ENCODE measurements at places on chromosomes 4 and X.

DNA sequence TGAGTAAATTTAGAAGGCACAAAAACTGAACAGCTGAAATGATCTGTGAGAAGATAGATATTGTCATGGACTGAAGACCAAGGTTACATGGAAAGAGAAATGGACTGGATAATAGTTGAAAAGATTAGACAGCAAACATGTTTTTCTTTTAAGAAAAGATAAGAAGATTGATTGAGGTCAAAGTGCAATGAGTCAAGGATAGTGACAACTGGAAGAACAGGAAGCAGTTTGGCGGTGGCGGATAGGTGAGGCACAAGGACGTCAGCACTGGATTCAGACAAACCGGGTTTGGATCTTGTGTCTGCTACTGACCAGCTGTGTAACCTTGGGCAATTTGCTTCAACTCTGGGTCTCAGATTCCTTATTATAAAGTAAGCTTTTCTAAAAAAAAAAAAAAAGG lies 2.0 kb upstream of the HPGD start:
- no peak for DNase-seq

- DNase-seq = no peak
These were observed 117.6 kb downstream of the FGF16 start for GRCh38 chrX:77564823-77565222.

DNA sequence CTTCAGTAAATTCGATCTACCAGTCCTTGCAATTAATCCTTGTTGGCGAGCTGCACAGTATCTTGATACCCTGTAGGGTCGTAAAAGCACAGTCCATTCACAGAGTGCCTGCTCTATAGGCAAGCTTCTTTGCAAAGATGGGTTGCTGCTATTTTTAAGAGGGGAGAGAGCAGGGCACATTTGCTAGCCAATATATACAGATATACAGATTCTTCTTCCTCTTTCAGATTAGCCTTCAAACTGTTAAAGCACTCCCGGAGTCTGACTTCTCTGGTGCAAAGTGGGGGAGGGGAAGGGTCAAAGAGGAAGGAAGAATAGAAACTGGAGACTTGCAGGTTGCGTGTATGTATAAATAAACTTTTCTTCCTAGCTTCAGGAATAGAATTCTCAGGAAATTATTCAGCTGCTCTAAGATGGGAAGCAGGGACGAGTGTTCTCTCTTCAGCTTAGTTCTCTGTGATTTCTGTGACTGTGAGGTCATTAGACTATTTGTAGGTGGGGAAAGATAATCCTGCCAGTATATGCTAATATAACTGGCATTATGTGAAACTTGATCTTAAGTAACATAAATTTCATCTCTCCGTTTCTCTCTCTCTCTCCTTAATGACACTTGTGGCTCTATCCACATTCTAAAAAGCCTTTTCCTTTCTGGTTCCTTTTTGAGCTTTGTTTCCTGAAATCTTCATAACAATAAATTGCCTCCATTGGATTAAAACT lies at the start of gene CYSLTR1:
TSS of gene CYSLTR1 (minus strand) at position 242 of the 717 bp plus-strand sequence. CDS start 53,865 bp downstream, outside the sequence.
- no peak for DNase-seq

DNA sequence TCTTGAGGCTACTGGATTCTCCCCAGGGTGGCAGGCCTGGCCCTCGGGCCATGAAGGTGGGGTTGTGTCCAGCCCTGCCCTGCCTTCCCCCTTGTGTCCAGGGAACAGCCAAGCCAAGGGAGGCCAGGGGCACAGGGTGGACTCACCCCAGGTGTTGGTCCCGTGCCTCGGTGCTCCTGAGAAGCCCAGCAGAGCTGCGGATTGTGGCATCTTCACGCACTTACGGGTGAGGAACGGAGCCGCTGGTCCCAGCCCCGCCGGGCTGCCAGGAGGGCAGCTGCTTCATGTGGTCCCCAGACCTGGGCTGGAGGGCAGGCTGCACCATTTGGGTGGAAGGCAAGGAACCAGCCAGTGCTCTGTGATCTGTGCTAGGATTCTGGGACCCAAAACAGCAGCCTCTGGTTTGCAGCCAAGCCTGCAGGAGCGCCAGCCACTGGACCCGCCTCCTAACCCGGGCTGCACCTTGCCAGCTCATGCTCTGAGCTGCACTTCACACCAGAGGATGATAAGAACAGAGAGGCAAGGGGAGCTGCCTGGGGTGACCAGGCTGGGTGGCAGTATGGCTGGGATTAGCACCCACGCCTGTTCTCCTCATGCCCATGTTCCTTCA lies 36.1 kb upstream of the HMX1 start:
- no peak for DNase-seq

- DNase-seq = no peak
These were observed 863 bp downstream of the CPE start for GRCh38 chr4:165379678-165380064.

GRCh38 chr4:118124997-118125396 lies 90.7 kb downstream of the NDST3 start:
- no peak for DNase-seq

GRCh38 chr4:40648131-40648530 lies 18.5 kb upstream of the RBM47 start:
- DNase-seq = no peak

- DNase-seq = no peak
These were observed 174.0 kb upstream of the GATB start for GRCh38 chr4:151934766-151935165.

DNA sequence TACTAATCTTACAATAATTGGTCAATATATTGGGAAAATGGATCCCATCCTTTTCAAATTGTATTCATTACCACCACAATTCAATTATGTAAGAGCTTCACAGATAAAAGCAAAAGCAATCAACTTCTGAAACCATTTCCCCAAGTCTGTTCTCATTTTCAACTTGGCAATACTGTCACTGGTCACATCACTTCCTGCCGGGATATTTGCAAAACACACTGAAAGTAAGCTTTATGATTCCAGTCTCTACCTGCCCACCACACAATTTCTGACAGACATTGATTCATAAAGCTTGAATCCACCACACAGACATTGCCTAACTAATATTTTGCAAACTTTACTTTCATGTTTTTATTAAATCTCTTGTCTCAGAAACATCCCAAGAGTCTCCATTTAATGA lies 53.6 kb downstream of the LIN54 start:
- DNase-seq = no peak

GRCh38 chr4:186586205-186586604 lies 30.8 kb upstream of the MTNR1A start:
- DNase-seq = no peak

DNA sequence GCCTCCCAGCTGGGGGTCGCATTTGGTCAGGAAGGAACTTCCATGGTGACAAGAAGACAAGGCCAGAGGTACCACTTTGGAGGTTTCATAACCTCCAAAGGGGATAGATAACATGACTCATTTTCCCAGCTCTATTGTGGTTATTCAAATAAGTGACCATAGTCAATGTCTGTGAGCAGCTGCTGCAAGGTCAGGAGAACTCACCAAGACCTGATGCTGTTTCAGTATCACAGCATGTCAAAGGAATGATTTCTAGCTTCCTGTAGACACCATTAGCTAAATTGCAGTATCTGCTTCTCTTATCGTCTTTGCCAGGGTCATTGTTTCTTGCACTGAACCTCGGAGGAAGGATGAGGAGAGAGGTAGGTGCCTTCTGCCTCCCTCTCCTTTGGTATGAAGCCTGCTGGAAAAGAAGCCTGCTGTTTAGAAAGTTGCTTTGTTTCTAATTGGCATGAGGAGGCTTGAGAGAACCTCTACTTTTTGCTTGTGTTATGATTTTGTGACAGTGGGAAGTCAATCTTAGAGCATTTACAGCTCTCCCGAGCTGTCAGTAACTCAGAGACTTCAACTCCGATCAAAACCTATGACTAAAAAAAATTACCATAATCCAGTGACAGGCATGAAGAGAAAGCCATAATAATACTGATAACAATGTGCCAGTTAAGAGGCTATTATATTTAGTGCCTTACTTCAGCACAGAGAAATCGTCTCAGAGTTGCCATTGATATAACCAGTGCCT lies 38.0 kb upstream of the GATB start:
- no peak for DNase-seq

GRCh38 chr4:1841201-1841886 lies 14.6 kb downstream of the LETM1 start:
- no peak for DNase-seq

DNA sequence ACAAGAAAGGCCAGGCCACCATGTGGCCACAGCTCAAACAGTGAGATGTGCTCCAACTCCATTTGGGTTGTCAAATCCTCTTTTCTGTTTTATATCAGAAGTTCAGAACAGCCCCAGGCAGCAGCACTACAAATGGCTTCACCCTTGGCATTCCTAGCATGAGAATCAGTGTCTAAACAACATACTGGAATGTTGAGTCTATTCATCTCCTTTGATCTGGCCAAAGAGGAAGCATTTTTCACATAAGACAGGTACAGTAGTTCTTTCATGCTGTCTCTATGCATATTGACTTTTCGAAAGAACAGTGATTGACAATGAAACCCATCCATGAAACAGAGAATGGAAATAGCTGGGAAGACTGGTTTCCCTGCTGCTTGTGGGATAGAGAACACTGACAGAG lies 289.5 kb downstream of the USP46 start:
- no peak for DNase-seq

DNA sequence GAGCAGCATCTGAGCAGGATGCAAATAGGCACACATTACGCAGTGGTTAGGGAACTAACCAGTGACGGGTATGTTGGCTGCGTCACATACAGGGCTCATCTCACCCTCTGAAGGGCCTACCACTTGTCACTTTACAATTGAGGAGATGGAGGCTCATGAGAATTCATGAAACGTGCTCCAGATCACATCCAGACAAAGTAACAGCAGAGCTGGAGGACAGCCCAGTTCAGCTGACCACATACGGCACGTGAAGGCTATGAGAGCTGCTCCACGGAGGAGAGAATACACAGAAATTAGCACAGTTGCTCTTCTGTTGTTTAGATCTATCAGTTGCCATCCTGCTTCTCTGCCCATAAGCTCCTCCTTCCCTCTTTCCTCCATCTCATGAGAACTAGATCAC lies 78.4 kb downstream of the FAM9B start:
- DNase-seq = no peak

GRCh38 chr4:120447774-120448173 lies 381.1 kb upstream of the MAD2L1 start:
- DNase-seq = no peak

Data from NCI-H1048 (cell line).